ENCODE measurements at places on chromosomes 3 and 15.

- no peak for DNase-seq
Observed at GRCh38 chr3:62749657-62750056, 125.6 kb downstream of the CADPS start.

GRCh38 chr15:99514306-99514705, 51.5 kb upstream of the MEF2A start:
- no peak for DNase-seq

GRCh38 chr15:80957976-80958375, 31.6 kb downstream of the MESD start:
- no peak for DNase-seq

- DNase-seq = no peak
Observed at GRCh38 chr3:112813723-112814171, 32.9 kb downstream of the CD200R1L start.

- DNase-seq = no peak
Observed at GRCh38 chr3:179460260-179460659, 9.0 kb upstream of the GNB4 start.

DNA sequence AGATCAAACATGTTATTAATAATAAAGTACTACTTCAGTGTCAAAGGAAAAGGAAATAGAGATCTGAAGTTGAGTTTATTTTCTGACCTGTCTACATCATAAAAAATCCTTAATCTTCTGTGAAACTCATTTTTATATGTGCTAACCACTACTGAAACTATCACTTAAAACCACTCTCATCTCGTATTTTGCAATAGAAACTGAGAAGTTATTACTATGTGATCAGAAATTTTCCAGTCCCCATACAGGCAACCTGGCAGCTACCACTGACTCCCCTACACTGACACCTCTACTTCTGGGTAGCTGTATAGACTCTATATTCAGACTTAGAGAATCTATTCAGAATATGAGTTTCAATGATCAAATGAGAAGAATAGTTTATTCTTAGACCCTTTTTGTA, 8.3 kb downstream of the HDGFL3 start:
- no peak for DNase-seq

GRCh38 chr15:61153291-61153690, 75.8 kb downstream of the RORA start:
- no peak for DNase-seq

DNA sequence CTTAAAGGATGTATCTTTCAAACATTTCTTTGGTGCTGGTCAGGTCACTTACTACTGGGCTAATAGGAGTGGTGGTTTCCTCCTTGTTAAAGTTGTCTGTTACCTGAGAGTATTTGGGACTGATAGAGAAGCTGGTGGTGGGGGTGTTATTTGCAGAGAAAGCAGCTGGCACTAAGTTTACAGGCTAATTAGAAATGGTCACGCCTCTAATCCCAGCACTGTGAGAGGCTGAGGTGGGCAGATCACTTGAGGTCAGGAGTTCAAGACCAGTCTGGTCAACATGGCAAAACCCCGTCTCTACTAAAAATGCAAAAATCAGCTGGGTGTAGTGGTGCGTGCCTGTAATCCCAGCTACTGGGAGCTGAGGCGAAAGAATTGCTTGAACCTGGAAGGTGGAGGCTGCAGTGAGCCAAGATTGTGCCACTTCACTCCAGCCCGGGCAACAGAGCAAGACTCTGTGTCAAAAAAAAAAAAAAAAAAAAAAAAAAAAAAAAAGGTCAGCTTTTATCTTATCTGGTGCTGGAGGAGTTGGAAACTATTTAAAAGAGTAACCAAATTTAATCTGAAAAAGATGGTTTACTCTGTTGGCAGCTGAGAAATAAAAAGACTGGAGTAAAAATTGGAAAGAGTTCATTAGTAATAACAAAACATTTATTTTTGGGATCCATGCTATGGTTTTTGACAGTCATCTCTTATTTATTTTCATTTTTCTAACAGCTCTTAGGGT, 332.6 kb downstream of the PTPRG start:
- DNase-seq = no peak

DNA sequence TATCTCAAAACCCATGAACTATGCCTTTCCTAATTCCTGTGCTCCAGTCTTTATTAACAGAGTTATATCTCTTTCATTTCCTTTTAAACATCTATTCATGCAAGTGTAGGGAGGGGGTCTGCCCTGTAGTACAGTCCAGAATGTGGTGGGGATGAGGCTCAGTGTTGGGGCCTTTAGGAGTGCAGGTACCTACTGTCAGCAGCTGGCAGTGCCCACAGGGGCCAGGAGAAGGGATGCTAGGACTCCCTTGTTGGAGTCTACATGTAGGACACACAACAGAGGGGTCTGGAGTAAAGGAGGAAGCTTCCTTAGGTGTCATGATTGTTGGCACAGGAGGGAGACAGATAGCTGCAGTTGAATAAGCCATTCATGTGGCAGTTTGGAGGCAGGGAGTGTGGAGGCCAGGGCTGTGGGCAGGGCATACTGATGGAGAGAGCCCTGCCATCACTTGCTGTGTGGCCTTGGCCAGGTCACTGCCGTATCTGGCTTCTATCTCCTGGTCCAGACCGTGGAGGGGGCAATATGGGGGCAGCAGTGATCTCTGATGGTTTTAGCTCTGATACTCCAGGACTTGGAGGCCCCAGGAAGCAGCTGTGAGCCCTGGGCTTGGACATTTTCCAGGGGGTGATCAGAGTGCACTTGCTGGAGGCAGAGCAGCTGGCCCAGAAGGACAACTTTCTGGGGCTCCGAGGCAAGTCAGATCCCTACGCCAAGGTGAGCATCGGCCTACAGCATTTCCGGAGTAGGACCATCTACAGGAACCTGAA, 29.5 kb downstream of the ESYT3 start:
- DNase-seq = no peak

DNA sequence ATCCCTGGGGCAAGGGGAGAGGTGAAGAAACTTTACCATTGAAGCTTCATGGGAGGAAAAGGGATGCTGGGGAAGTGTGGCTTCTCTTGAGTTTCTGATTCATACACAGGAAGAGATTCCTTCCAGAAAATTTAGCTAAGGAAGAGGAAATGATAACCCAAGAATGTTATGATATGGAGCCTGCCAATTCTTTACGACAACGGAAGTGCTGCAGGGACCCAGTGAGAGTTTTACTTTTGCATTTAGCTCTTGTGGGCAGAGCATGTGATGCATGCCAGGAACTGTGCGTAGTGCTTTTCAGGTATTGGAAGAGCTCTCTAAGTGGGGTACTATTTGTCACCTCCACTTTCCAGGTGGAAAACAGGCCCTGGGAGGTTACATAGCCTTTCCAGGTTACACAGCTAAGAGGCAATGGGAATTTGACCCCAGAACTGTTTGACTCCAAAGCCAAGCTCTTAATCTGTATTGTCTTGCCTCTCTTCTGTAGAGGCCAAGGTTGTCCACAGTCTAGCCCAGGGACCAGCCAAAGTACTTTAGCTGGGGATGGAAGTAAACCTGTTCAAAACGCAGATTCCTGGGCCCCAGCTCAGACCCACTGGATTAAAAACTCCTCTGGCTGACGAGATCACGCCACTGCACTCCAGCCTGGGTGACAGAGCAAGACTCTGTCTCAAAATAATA, 23.0 kb downstream of the CMTM7 start:
- DNase-seq = no peak

DNA sequence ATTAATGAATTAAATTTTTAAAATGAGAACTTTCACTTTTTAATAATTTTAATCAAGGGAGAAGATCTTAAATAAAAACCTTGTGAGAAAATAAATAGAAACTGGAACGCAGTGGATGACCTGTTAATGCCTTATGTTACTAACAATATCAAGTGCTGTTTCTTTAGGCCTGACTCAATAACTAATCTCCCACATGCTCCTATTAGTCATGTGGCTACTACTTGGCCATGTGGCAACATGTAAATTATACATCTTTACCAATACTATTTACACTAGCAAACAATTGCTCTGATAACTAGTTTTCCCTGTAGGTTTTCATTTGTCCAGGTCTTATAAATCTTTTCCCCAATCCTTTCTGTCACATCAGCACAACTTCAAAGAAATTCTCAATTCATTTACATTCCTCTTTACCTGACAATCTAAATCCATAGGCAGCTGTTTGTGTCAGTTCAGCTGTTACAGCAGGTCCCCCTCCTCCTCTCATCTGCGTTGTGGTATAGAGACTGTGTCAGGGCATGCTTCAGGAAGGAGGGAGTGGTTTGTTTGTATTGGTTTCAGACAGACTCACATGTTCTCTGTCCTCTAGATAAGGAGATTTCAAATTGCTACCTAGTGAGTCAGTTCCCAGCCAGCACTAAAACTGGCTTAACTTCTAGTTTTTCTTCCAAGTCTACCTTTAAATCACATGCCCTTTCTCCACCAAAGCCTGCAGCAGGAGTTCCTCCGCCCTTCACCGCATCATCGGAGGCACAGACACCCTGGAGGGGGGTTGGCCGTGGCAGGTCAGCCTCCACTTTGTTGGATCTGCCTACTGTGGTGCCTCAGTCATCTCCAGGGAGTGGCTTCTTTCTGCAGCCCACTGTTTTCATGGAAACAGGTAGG, 11.3 kb upstream of the C3orf52 start:
- no peak for DNase-seq

DNA sequence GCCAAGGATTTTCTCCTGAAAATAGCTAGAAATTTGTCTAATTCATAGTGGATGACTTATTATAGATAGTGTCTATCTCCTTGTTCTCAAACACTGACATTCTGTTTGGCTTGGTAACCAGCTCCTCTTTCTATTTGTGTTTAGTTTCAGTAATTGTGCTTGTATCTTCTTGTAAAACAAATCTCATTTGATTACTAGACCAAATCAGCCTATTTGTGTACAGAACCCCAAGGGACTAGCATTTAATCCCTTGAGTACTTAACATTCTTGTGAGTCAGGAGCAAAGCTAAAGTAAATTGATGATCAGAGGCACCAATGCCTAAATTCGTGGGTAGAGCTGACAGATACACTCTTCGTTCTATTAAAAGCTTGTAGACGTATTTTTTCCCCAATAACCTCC, 306.5 kb upstream of the SLITRK3 start:
- no peak for DNase-seq

- DNase-seq = no peak
Observed at GRCh38 chr3:138687236-138687635, 78.7 kb downstream of the FAIM start.

DNA sequence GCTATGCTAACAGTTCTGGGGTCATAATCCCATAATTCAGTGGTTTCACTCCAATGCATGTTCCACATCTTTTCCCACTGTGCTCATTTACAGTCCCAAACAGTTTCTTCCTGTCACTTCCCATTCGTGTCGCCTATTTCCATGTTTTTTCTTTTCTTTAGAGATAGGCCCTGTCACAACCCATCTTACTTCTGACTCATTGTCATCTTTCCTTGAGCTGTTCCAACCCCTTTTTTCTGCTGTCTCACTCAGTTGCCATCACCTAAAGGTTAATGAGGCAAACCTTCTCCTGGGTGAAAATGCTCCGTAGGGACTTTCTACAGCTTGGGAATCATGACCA, 814.5 kb downstream of the VGLL3 start:
- DNase-seq = no peak

GRCh38 chr15:76987896-76988860, 6.7 kb upstream of the PSTPIP1 start:
- DNase-seq = no peak

GRCh38 chr3:12471241-12471640, 13.0 kb upstream of the TSEN2 start:
- DNase-seq = peak; percentile 16

DNA sequence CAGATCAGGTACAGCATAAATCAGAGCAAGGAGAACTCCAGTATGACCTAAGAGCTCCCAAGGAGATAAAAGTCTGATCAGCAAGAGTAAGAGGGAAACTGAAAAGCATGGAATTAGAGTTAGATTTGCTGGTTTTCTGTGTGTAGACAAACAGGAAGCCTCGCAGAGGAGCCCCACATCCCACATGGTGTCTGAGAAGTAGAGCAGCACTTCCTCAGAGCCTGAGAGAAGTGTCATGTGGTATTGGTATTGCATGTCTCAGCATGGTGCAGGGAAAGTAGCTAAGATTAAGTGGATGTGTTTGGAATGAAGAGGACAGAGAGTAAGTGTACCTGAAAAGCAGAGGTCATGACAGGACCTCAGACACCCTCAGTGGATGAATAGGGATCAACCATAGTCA, 175.4 kb upstream of the GBE1 start:
- DNase-seq = no peak

- DNase-seq = no peak
Observed at GRCh38 chr3:153404157-153404556, 242.1 kb downstream of the RAP2B start.

GRCh38 chr3:183576487-183577107, 21.1 kb upstream of the KLHL6 start:
- DNase-seq = no peak

DNA sequence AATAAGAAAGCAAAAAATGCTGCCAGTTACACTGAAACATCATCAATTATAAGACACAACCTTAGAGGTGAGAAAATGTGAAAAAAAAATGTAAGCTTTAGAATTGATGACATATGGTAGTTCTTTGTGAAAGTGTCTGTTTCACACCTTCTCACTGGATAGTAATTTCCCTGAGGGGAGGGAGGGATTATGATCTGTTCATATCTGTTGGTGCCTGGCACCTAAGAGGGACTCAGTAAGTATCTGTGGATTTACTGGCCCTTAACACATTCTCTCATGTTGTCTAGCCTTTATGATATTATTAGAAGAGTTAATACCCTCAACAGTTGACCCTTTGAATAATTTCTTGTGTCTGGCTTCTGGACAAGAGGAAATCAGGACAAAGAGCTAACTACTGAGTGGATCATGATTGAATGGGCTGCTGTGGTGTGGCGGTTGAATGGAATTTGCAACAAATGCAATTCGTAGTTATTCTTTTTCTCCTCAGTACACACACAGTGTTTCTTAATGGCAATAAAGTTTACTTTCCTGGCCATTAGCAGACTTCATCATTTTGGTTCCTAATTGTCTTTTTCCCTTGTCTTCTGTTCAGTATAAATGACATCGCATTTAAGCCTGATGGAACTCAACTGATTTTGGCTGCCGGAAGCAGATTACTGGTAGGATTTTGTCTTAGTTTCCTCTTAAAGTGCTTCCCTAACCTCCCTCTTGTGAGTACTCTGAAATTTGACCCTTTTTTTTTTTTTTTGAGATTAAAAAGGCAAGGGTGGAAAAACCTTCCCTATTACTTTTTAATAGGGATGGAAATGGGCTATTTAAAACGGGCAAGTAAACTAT, 9.5 kb downstream of the IFT122 start:
- no peak for DNase-seq

DNA sequence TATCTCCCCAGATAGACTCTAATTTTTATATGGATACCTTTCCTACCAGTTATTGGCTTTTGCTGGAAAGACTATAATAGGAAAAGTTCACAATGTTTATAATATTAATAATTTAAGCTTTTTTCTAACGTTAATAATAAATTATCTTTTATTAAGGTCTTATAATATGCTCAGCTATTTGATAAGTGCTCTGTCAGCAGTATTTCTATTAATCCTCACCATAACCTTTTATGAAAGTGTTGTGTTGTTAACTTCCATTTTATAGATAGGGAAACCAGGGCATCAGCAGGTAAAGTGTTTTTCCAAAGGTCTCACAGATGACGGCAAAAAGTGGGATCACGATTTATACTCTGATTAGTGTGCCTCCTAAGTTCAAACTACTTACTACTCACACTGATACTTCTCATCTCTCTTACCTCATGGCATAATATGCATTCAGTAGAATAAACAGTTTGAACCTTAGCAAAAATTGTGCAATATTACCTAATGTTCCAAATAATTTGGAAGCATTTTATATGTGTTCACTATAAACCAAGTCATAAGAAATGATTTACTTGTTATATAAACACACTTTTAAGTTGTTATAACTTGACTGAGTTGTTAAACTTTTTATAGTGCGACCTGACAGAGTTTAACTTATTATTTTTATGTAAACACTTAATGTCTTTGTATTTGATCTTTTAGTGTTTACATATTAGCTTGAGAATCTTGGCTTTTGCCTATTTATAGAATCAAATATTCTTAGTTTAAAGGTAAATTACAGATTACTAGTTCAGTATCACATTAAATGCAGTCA, 274.9 kb upstream of the DCBLD2 start:
- DNase-seq = no peak
